Choroid plexus epithelial cell (primary cell): ENCODE measurements at places on chromosomes 6 and 20.

DNA sequence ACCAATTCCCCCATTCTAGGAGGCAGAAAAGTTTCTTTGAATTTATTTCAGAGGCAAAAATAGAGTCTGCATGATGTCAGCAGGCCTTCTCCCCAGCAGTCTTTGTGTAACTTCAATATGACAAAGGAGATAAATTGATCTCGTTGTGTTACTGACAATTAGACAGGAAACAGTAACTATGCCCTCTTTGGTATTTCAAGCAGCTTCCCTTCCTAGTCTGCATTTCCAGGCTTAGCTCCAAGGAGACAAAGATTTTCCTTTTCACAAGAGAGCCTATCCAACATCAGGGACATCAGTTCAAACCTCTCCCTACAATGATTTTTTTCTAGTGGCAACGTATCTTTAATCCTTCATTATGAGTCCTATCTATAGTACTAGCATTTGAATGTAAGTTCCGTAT lies 245.9 kb upstream of the HSF2 start:
- no peak for DNase-seq

- DNase-seq: peak; percentile 64
Measured at GRCh38 chr6:83151114-83151513, 42.0 kb downstream of the PGM3 start.

- no peak for DNase-seq
Measured at GRCh38 chr6:4803343-4803744, 27.1 kb downstream of the CDYL start.

- no peak for DNase-seq
Measured at GRCh38 chr6:132067286-132067685, 116.1 kb upstream of the CCN2 start.

DNA sequence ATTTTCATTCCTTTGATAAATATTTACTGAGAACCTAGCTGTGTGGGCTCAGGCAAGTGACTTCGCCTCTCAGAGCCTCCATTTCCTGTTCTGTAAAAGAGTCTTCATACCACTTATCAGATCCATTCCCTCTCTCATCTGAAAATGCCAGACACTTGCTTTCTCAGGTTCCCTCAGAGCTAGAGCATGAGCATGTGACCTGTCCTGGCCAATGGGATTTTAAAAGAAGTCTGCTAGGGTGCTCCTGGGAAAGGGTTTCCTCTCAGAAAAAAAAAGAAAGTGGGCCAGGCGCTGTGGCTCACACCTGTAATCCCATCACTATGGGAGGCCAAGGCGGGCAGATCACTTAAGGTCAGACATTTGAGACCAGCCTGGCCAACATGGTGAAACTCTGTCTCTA lies 5.3 kb downstream of the KCNB1 start:
- no peak for DNase-seq

GRCh38 chr6:138115877-138116660 lies 8.8 kb upstream of the PERP start:
- DNase-seq: peak; percentile 86
